ENCODE measurements at places on chromosomes 5 and 9.

- DNase-seq: no peak
Observed at GRCh38 chr9:68998385-68998784, 15.5 kb downstream of the PRKACG start.

GRCh38 chr9:99962680-99963261 lies 56.3 kb downstream of the STX17 start:
- DNase-seq: no peak

DNA sequence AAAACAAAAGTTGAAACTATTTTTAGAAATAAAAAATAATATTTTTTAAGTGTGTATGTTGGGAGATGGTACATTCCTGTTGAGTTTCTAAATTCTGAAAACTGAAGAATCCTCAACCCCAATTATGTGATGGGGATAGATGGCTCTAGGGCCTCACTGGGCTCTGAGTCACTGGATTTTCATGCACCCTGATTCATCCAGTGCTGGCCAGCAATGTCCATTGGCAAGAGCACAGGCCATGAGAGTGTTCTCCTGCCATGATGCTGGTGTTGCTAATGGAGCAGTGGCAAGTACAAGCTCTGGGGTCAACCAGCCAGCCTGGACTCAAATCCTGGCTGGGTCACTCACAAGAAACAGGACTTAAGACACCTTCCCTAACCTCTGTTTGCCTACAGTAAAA lies 23.3 kb downstream of the SMIM23 start:
- peak; percentile 11 for DNase-seq

DNA sequence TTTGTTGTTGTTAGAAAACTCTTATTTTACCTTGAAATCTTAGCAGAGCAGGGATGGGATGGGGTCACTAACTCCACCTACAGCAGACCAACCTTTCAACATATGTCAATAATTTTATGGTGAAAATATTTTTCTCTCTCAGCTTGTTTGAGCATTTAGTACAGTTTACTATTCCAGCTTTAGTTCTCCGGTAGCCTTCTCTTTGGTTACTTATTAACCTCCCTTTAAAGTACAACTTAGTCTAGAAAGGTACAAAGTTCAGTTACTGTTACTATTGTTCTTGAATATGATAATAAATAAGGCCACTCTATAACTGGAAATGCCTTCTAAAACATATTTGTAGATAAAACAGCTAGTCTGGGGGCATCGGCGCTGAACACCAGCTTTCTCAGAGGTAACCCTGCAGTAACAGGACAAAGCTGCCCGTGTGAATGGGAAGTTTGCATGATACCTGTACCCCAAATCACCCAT lies 233.3 kb downstream of the PCSK1 start:
- DNase-seq: no peak

GRCh38 chr5:167295681-167296005 lies 995.8 kb upstream of the WWC1 start:
- no peak for DNase-seq

Data from AG04450 (cell line).